Pancreas (tissue), 10 donors: ENCODE measurements at places on chromosomes 2 and 18. TPM values are rescaled to one million over a fixed set of nuclear protein-coding genes. Genes with fewer than 3 reads are reported as not detected.

ADCYAP1 gene
- total RNA-seq = 1.8 TPM

DNA sequence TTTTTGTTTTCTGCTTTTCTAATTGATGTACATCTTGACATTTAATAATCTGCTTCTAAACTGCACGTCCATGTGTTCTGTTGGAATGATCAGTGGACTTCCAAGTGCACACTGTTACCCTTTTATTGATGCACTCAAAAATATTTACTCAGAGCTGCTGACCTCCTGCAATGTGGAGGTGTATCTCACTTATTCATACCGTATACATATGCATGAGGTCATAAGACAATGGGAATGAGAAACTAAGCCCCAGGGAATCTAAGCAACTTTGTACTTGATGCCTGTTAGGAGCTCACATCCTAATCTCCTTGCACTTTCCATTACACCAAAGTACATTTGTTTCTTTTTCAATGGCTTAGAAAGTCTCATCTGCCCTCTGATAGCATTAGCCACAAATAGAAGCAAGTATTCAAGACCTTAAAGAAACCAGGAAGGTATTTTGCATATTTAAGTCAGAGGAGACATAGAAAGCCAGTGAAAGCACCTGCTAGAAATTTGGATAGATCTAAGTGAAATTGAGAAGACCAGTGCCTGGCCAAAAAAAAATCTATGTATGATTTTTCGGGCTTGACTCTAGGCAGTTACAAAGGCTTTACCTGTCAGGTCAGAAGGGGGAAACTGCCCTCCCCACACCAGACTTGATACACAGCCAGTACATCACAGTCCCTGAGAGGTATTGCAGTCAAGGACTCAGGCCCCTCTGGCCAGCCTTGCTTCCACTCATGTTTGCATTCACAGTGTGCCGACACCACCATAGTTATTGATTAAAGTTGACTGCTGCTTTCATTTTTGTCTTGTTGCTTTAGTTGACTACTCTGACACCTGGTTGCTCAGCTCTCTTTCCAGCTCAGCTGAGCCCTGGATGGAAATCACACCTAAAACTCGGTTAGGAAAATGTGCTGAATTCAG lies 391.7 kb upstream of the CYRIA start:
- H3K27ac ChIP-seq = no peak overlapping the region
- no peak for DNase-seq
- H3K4me3 ChIP-seq = no peak overlapping the region

- no peaks in the 10 kb centered on the region for H3K27me3 ChIP-seq
- H3K27ac ChIP-seq = no peak overlapping the region
- no peak overlapping the region for H3K4me3 ChIP-seq
- no peaks in the 10 kb centered on the region for H3K4me1 ChIP-seq
- no peaks in the 10 kb centered on the region for H3K36me3 ChIP-seq
- no peak for DNase-seq
These were observed 162.3 kb upstream of the TRIB2 start for GRCh38 chr2:12554224-12555011.

GRCh38 chr2:128323555-128323931 lies 4.9 kb upstream of the HS6ST1 start:
- H3K27me3 ChIP-seq = no peaks in the 10 kb centered on the region
- no peaks in the 10 kb centered on the region for H3K36me3 ChIP-seq
- H3K27ac ChIP-seq = no peak overlapping the region

GRCh38 chr2:45102141-45102540 lies 92.9 kb upstream of the SIX2 start:
- H3K4me3 ChIP-seq = no peak overlapping the region
- no peak for DNase-seq

- no peak overlapping the region for H3K4me3 ChIP-seq
- H3K27ac ChIP-seq = no peak overlapping the region
- no peaks in the 10 kb centered on the region for H3K36me3 ChIP-seq
- no peaks in the 10 kb centered on the region for H3K27me3 ChIP-seq
- DNase-seq = no peak
These were observed 8.2 kb upstream of the CLIP4 start for GRCh38 chr2:29106980-29107388.

- peak; percentile 90 for DNase-seq
- H3K4me1 ChIP-seq = peaks cover 38% of the 10 kb centered on the region
- no peaks in the 10 kb centered on the region for H3K27me3 ChIP-seq
These were observed 170.2 kb downstream of the PRKCE start for GRCh38 chr2:45821558-45822271.

DNA sequence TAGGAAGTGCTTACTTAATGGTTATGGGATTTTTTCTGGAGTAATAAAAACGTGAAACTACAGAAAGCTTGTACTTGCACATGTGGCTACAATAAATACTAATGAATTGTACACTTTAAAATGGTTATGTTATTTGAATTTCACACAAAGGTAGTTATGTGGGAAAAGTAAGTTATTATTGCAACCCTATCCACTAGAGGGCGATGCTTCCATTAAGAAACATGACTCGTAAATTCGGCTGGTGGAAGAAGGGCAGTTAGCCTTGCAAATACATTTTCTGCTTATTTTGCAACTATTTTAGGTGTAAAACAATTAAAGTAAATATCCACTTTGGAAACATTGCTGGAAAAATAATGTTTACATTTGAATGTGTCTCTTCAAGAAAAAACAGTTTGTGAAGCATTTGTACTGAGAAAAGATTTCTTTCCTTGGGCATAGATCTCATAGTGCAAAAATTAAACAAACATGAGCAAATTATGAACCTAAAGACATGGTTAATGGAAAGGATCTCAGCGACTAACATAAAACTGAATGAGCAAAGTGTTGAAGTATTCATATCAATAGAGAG lies 68.1 kb upstream of the CSRNP3 start:
- no peaks in the 10 kb centered on the region for H3K36me3 ChIP-seq
- no peak overlapping the region for H3K27ac ChIP-seq
- no peaks in the 10 kb centered on the region for H3K4me1 ChIP-seq
- DNase-seq = no peak

CDH2 gene
- total RNA-seq = 1.0 TPM

PRSS56 gene
- total RNA-seq = not detected

GRCh38 chr2:172281648-172282570 lies 145.5 kb upstream of the ITGA6 start:
- no peak overlapping the region for H3K27ac ChIP-seq
- no peaks in the 10 kb centered on the region for H3K27me3 ChIP-seq
- DNase-seq = no peak
- H3K36me3 ChIP-seq = no peaks in the 10 kb centered on the region

ZNF521 gene
- 4.1 TPM for total RNA-seq

- DNase-seq = no peak
- H3K4me3 ChIP-seq = peak overlapping the region; percentile 35
- H3K36me3 ChIP-seq = no peaks in the 10 kb centered on the region
- H3K27me3 ChIP-seq = no peaks in the 10 kb centered on the region
- H3K27ac ChIP-seq = peak overlapping the region; percentile 47
These were observed 2.4 kb upstream of the ZEB2 start for GRCh38 chr2:144522176-144522896.

POTEC gene
- not detected for total RNA-seq

INPP4A gene
- total RNA-seq = 7.7 TPM

- no peaks in the 10 kb centered on the region for H3K4me1 ChIP-seq
- DNase-seq = no peak
- H3K36me3 ChIP-seq = no peaks in the 10 kb centered on the region
- no peaks in the 10 kb centered on the region for H3K27me3 ChIP-seq
- no peak overlapping the region for H3K27ac ChIP-seq
These were observed 599.4 kb downstream of the ERBB4 start for GRCh38 chr2:211939177-211939576.

- H3K27ac ChIP-seq = peak overlapping the region; percentile 55
- H3K4me3 ChIP-seq = no peak overlapping the region
- peak; percentile 86 for DNase-seq
- H3K4me1 ChIP-seq = peaks cover 4% of the 10 kb centered on the region
- H3K27me3 ChIP-seq = no peaks in the 10 kb centered on the region
These were observed 41.2 kb downstream of the RPL37A start for GRCh38 chr2:216539791-216540241.

- no peaks in the 10 kb centered on the region for H3K27me3 ChIP-seq
- no peak overlapping the region for H3K4me3 ChIP-seq
- H3K4me1 ChIP-seq = peaks cover 6% of the 10 kb centered on the region
- H3K36me3 ChIP-seq = no peaks in the 10 kb centered on the region
These were observed 292.2 kb downstream of the AFF3 start for GRCh38 chr2:99850084-99850710.

OTOS gene
- total RNA-seq = not detected

RGPD8 gene
- 6.8 TPM for total RNA-seq

DNA sequence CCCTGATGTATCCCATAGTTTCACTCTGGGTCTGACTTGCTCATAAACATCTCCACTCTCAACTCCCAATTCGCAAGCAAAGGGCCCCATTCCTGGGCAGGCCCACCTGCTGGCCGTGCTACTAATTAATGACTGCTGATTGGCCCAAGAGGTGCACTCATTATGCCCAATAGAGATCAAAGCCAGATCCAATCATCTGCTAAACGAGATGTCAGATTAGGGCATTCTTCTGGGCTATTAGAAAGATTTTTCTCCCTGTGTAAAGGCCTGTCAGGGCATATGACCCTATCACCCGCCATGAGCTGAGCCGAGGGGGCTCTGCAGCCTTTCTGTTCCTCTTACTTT lies 103.4 kb upstream of the HAAO start:
- H3K4me1 ChIP-seq = no peaks in the 10 kb centered on the region
- no peak for DNase-seq
- H3K4me3 ChIP-seq = no peak overlapping the region
- H3K27ac ChIP-seq = no peak overlapping the region
- no peaks in the 10 kb centered on the region for H3K36me3 ChIP-seq
- peaks cover 3% of the 10 kb centered on the region for H3K27me3 ChIP-seq

UGT1A3 gene
- total RNA-seq = not detected

EGR4 gene
- total RNA-seq = not detected

GRCh38 chr2:211982162-211982561 lies 556.4 kb downstream of the ERBB4 start:
- H3K27me3 ChIP-seq = no peaks in the 10 kb centered on the region
- H3K4me1 ChIP-seq = no peaks in the 10 kb centered on the region
- H3K36me3 ChIP-seq = no peaks in the 10 kb centered on the region
- no peak overlapping the region for H3K27ac ChIP-seq
- H3K4me3 ChIP-seq = no peak overlapping the region
- DNase-seq = no peak

DNA sequence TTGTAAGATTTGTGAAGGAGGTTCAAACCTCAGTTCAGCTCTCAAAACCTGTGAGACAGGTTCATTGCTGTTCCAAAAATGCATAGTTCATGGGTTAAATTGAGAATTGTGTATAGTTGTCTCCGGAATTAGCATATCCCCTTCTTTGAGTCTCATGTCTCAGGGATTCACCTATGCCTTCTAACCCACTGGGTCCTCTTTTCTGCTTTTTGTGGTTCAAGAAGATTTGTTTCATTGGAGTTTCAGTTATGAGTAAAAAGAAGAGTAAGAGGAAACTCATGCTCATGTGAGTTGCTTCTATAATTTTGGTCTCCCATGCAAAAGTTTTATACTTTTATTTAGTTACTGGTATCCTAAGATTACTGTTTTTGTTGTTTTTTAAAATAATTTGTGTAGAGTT lies 1219.8 kb upstream of the ZEB2 start:
- H3K36me3 ChIP-seq = no peaks in the 10 kb centered on the region
- no peak for DNase-seq
- no peak overlapping the region for H3K4me3 ChIP-seq

ABHD3 gene
- 14.4 TPM for total RNA-seq
